Eye (tissue), 1 donor: ENCODE measurements at places on chromosomes 16 and 17.

DNA sequence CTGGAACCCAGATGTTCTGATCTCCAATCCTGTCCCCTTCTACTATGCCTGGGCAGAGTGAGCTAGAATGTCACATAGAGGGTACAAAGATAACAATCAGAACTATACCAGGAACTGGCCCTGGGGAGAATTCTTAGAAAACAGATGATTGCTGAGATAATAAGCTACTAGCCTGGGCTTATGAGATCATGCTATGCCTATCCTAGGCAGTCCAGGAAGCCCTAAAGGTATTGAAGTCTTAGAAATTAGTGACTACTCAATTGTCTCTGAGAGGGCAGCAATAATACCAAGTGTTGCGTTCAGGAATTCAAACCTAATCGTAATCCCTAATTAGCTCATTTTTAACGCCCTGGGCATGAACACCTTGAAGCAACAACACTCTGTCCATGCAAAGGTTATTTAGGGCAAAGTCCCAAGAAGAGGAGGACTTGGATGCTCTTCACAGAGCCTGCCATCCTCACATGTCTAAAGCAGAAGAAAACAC lies 77.1 kb downstream of the MMD start:
- DNase-seq, result no peak

GRCh38 chr17:49928837-49929475 lies 40.0 kb upstream of the DLX4 start:
- no peak for DNase-seq

DNA sequence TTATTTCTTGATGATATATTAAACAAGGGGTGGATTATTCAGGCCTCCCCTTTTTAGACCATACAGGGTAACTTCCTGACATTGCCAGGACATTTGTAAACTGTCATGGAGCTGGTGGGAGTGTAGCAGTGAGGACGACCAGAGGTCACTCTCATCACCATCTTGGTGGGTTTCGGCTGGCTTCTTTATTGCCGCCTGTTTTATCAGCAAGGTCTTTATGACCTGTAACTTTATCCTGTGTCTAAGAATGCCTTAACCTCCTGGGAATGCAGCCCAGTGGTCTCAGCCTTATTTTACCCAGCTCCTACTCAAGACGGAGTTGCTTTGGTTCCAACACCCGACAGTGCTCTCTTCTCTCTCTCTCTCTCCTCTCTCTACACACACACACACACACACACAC lies 221.9 kb downstream of the C16orf95 start:
- no peak for DNase-seq

GRCh38 chr17:35142467-35142796 lies 329 bp upstream of the NLE1 start:
- DNase-seq, result no peak

- DNase-seq, result no peak
Measured at GRCh38 chr16:73530529-73530928, 482.6 kb upstream of the ZFHX3 start.

- no peak for DNase-seq
Measured at GRCh38 chr17:41254861-41255260, 323 bp upstream of the KRTAP9-9 start.

GRCh38 chr17:59620518-59621259 lies 994 bp downstream of the CLTC start:
- peak; percentile 54 for DNase-seq

GRCh38 chr16:23974223-23974622 lies 138.4 kb downstream of the PRKCB start:
- peak; percentile 52 for DNase-seq

DNA sequence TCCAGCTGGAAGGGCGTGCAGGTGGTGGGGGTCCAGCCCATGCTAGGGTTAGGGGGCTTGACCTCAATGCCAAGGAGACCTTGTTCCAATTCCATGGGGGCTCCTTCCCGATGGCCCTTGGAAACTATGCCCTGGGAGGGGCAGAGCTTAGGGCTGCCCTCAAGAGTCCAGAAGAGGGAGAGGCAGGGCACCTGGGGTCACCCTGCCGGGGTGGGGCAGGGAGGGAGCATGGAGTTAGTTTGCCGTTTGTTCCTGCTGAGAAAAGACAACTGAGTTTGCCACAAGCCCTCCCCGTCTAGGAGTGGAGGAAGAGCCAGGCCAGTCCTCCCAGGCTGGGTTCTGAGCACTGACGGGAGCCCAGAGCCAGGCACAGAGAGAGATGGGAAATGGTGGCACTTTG lies 21.4 kb downstream of the MMP15 start:
- no peak for DNase-seq

DNA sequence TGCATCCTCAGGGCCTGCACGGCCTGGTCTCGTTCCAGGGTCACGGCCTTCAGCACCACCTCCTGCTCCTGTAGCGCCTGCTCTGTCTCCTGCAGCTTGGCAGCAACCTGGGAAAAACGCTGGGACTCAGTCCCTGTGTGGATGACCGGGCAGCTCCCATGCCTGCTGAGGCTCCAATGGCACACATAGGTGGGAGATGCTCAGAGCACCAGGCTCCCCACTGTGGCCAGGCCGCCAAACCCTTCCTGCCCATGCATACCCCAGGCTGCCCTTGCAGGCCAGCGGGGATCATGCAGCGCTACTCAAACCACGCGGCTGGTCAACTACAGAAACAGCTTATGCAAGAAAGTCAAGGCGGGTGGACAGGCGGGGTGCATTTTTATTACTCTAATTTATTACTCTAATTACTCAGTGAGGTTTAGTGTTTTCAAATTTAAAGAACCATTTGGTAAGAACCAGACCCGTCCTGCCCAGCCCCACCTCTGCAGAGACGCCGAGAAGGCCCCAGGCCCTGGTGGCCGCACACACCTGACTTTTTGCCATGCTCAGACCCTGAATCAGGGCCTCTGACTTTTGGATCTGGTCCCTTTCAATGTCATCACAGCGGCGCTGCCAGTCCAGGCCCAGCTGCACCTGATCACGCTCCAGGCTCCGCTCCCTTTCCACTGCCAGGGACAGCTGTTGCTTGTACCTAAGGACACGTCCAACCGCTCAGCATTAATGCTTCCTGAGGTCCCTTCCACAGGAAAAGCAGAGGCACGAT lies 34.0 kb downstream of the CCDC57 start:
- DNase-seq, result no peak

DNA sequence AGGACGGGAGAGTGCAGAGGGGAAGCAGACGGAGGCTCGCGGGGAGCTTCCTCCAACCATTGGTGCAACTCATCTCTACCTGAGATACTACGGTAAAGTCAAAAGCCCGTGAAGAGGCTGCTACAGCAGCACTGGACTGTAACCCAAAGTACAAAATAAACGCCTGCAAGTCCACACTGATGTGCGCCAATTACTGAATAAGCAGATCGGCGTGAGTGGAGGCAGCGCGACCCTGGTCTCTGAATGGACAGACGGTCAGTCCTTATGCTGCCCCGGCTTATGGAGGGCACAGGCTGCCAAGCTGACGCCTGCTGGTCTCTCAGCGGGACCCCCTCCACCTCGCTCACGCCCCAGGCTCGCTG lies 58.5 kb downstream of the LMF1 start:
- DNase-seq, result no peak

GRCh38 chr16:78438632-78439031 lies 339.2 kb downstream of the WWOX start:
- no peak for DNase-seq
